Activated T-helper 17 cell treated with anti-CD3 and anti-CD28 coated beads, Interleukin-2, amount 50 U/mL, for 72 hours (primary cell): ENCODE measurements at places on chromosomes 7 and 10.

- ATAC-seq, result no peak
- no peaks in the 10 kb centered on the region for H3K36me3 ChIP-seq
- H3K4me3 ChIP-seq, result no peak overlapping the region
- H3K4me1 ChIP-seq, result no peaks in the 10 kb centered on the region
- H3K27ac ChIP-seq, result no peak overlapping the region
Measured at GRCh38 chr7:48144291-48144768, 26.9 kb upstream of the ABCA13 start.

- H3K27me3 ChIP-seq, result no peaks in the 10 kb centered on the region
- H3K4me1 ChIP-seq, result no peaks in the 10 kb centered on the region
- H3K36me3 ChIP-seq, result no peaks in the 10 kb centered on the region
- H3K27ac ChIP-seq, result no peak overlapping the region
Measured at GRCh38 chr7:125934955-125935354, 1005.3 kb upstream of the POT1 start.

GRCh38 chr7:98880485-98880884, 2.2 kb downstream of the TRRAP start:
- ATAC-seq, result no peak
- H3K36me3 ChIP-seq, result peaks cover 55% of the 10 kb centered on the region
- peak overlapping the region; percentile 94 for H3K27ac ChIP-seq

GRCh38 chr7:115229401-115230105, 307.7 kb downstream of the MDFIC start:
- peak overlapping the region; percentile 60 for H3K4me3 ChIP-seq
- H3K4me1 ChIP-seq, result peaks cover 25% of the 10 kb centered on the region
- peak overlapping the region; percentile 77 for H3K27ac ChIP-seq

GRCh38 chr10:130807096-130807495, 504.4 kb downstream of the TCERG1L start:
- no peaks in the 10 kb centered on the region for H3K27me3 ChIP-seq
- H3K4me1 ChIP-seq, result no peaks in the 10 kb centered on the region
- ATAC-seq, result no peak
- no peak overlapping the region for H3K4me3 ChIP-seq
- no peaks in the 10 kb centered on the region for H3K36me3 ChIP-seq
- H3K27ac ChIP-seq, result no peak overlapping the region

DNA sequence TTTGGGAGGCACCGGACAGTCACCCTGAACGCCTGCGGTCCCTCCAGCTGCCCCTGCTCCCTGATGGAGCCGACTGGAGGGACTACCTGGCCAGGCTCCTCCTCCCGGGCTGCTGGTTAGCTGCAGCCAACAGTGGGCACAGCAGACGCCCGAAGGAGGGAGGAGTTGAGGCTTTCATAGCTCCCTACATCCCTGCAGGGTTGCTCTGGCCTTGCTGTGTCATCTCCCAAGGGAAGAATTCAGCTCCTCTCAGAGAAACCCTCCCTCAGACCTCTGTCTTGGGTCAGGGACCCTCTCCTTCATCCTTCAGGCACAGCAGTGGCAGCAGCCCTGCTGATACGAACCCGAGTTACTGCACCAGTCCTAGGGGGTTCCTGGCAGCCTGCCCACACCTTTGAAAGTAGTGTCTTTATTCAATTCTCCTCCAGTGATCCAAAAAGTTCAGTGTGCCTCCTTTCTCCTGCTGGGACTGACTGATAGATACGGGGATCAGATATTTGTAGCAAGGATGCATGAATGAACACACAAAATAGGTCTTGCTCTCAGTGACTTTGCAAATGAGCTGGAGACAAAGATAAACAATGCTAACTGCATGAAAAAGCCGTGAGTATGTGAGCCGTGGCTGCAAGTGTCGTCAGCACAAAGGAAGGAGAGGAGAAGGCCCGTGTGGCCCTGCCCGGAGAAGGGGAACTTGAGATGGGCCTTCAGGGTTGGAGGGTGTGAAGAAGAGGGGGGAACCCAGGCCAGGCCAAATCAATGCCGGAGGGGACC, 136.6 kb downstream of the PRKAG2 start:
- no peak for ATAC-seq
- no peaks in the 10 kb centered on the region for H3K27me3 ChIP-seq
- no peak overlapping the region for H3K4me3 ChIP-seq

DNA sequence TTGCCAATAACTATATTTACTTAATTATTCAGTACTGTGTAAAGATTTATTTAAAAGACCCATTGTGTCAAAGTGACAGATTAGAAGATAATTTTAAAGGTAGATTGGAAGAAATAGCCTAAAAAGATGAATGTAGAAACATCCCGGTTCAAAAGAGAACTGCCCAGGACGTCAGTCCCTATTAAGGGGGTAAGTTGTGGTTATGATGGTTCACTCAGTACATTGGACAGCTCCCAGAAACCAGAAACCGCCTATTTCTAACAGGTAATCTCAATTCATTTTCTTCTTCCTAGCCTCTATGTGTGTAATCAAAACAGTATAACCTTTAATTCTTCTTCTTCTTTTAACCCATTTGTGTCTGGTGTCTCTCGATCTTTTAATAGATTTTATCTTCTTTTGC, 1.5 kb upstream of the FERD3L start:
- no peak overlapping the region for H3K4me3 ChIP-seq
- H3K27me3 ChIP-seq, result peaks cover 20% of the 10 kb centered on the region
- no peaks in the 10 kb centered on the region for H3K36me3 ChIP-seq
- no peak for ATAC-seq

- no peaks in the 10 kb centered on the region for H3K4me1 ChIP-seq
- H3K36me3 ChIP-seq, result no peaks in the 10 kb centered on the region
- H3K27ac ChIP-seq, result no peak overlapping the region
- no peak for ATAC-seq
Measured at GRCh38 chr7:125877246-125877645, 947.6 kb upstream of the POT1 start.

DNA sequence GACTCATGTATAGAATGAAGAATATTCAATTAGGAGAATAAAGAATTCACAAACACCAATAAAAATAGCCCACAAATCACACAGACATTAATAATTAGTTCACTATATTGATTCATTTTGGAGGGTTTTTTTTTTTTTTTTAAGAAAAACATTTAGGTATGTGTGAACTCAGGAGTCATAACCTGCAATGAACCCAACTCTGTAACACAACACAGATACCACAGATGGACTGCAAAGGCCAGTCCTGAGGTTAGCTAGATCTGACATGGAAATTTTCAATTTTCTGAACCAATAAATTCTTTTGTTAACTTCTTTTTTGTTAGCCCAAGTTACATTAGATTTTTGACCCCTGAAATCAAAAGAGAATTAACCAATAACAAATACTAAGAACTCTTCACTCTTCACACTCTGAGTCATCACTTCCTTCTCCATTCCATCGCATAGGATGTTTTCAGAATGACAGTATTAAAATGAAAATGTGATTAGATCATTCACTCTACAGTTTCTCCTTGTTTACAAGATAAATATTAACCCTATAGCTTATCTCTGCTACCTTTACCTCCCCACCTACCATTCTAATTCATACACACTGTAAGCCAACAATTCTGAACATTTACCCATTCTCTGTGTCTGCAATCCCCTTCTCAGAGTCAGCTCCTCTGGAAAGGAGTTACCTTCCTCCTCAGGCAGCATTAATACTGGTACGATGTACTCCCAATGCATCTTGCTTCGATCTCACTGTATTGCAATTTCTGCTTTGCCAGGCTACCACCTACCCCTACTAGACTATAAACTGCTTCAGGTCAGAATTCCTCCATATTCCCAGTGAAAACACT, 141.5 kb downstream of the LRRN3 start:
- H3K36me3 ChIP-seq, result peaks cover 8% of the 10 kb centered on the region
- H3K27ac ChIP-seq, result no peak overlapping the region
- ATAC-seq, result peak; percentile 87

DNA sequence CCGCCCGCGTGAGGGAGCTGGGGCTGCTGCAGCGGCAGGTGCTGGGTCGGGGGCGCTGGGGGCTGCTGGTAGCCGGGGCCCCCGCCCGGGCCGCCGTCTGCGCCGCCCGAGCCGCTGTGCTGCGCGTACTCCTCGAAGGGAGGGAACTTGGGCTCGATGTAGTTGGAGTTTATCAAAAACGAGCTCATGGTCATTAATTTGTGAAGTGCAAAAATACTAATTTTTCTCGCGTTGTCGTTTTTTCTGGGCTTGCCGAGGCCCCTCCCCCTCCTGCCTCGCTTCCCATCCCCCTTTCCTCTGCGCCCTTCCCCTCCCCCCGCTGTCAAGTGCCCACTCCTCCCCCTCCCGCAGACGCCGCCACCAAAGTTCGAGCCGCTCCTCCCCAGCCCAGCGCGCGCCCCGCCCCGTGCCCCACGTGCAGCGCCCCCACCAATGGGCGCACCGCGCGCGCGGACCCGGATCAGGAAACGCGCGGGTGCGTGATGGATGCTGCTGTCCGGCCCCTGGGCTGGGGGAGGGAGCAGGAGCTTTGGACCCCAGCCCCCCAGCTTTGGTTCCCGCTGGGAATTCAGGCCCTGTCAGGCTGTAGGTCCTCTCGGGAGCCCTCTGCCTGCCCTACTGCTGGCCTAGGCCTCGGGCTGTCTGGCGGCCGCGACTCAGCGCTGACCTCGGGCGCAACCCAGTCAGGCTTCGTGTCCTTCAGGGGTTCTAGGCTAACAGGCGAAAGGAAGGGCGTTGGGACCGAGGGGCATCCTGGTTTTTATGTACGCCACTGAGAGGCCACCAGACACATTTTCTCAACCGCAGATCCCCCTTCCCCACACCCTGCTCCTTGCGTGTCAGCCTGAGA, at the start of gene HOXA4:
Gene HOXA4 (minus strand): TSS at position 218 of the 850 bp plus-strand sequence. CDS start 24 bp downstream, at position 194.
- peak within 1 kb of the TSS; percentile 57 for H3K4me3 ChIP-seq
- H3K27me3 ChIP-seq, result peaks cover 56% of the 10 kb centered on the region
- no peaks in the 10 kb centered on the region for H3K36me3 ChIP-seq
- H3K4me1 ChIP-seq, result peaks cover 11% of the 10 kb centered on the region
- ATAC-seq, result peak; percentile 88
- H3K27ac ChIP-seq, result no peak within 1 kb of the TSS

DNA sequence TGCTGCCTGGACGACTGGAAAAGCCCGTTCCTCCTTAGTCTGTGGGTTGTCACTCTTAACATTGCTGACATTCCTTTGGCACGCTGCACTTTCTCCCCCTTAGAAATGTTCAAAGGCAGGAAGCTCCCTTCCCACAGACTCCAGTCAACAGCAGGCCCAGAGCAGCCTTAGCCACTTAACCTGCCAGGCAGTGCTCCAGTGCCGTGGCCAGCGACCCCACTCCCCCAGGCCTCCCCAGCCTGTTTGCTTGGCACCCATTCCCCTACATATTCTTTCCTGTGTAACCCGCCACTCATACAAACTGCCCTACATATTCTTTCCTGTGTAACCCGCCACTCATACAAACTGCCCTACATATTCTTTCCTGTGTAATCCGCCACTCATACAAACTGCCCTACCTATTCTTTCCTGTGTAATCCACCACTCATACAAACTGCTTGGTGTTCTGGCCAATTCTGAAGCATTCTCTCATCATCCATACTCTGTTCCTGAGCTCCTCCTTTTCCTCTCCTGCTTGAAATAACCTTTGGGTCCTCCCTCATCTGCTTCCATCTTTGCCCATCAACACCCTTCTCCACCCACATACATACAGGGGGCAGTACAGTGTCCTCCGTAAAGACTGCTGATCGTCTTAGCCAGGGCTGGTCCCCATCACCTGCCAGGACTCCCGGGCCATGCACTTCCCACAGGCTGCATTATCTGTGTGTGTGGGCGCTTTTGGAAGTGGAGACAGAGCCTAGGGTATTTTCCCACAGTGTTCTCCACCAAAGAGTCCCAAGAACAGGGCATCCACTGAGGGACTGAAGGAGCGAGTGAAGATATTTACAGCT, 57.3 kb downstream of the ADARB2 start:
- no peak overlapping the region for H3K4me3 ChIP-seq
- peaks cover 14% of the 10 kb centered on the region for H3K27me3 ChIP-seq
- peaks cover 3% of the 10 kb centered on the region for H3K4me1 ChIP-seq
- no peak for ATAC-seq

DNA sequence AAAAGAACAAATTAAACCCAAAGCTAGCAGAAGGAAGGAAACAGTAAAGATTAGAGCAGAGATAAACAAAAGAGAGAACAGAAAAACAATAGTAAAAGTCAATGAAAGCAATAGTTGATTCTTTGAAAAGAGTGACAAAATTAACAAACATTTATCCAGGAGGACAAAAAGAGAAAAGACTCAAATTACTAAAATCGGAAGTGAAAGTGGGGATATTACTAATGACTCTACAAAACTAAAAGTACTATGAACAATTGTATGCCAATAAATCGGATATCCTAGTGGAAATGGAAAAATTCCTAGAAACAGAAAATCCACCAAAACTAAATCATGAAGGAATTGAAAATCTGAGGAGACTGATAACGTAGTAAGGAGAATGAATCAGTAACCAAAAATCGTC, 96.3 kb downstream of the SNX13 start:
- H3K27ac ChIP-seq, result peak overlapping the region; percentile 8
- H3K27me3 ChIP-seq, result no peaks in the 10 kb centered on the region
- peaks cover 14% of the 10 kb centered on the region for H3K4me1 ChIP-seq
- no peak overlapping the region for H3K4me3 ChIP-seq
- peaks cover 84% of the 10 kb centered on the region for H3K36me3 ChIP-seq

DNA sequence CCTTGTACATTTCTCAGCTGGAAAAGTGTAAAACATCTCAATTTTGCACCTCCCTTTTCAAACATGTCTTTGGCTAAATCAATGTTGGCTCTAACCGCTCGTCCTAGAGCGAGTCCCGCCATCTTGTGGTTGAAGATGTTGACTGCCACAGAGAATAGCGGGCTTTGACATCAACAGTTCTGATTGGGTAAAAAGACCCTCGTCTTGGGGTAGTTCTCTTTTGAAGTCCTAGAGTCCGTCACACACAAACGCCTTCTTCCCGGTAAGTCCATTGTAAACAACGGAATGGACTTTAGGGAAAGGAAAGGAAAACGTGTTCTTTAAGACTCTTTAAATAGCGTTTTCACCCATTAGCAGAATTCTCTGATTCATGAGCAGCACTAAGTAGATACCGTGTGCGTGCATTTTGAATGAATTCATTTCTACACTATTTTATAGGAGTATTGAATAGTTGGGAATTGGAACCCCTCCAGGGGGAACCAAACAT, 452 bp upstream of the RPP30 start:
- peak; percentile 54 for ATAC-seq
- H3K4me3 ChIP-seq, result peak overlapping the region; percentile 97
- peaks cover 19% of the 10 kb centered on the region for H3K4me1 ChIP-seq
- peaks cover 24% of the 10 kb centered on the region for H3K27me3 ChIP-seq

- no peaks in the 10 kb centered on the region for H3K4me1 ChIP-seq
- no peaks in the 10 kb centered on the region for H3K36me3 ChIP-seq
- peaks cover 40% of the 10 kb centered on the region for H3K27me3 ChIP-seq
Measured at GRCh38 chr10:69953851-69954250, 98.8 kb upstream of the MACROH2A2 start.
